Natural killer cell treated with Interleukin-12 subunit alpha and Interleukin-12 subunit beta and Interleukin-15 and Interleukin-18, amount 100 ng/mL, for 72 hours (primary cell): ENCODE measurements at places on chromosomes 12 and 14. TPM values are rescaled to one million over a fixed set of nuclear protein-coding genes. Genes with fewer than 3 reads are reported as not detected.
A peak's percentile ranks its signal among the peaks of the same experiment; 100 is the strongest.

Gene GPR68
- 30.2 TPM for total RNA-seq

Gene NGB
- not detected for total RNA-seq

DNA sequence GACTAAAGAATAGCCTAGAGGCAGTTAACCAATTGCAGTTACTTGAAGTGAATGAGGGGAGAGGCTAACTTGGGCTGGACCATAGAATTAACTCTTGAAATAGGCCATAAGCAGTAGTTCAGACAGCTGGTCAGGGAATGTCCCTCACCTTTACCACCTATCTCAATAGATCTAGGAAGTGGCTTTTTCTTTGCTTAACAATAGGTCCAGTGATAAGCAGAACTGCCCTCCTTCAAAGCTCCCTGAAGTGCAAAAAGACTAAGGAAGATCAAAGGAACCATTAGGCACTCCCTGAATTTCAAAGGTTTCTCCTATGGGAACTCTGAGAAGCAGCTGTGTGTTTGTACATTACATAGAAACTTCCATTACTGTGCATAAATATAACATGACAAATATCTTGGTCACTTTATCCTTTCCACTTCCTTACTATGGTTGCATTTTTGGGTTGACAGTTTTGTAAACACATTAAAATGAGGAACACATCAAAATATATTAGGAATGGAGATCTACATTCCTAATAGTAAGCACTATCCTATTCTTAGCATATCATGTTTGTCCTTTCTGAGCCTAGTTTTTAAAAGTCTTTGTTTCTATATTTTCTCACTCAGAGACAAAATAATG lies 7.2 kb upstream of the NAA30 start:
- no peak for DNase-seq

DNA sequence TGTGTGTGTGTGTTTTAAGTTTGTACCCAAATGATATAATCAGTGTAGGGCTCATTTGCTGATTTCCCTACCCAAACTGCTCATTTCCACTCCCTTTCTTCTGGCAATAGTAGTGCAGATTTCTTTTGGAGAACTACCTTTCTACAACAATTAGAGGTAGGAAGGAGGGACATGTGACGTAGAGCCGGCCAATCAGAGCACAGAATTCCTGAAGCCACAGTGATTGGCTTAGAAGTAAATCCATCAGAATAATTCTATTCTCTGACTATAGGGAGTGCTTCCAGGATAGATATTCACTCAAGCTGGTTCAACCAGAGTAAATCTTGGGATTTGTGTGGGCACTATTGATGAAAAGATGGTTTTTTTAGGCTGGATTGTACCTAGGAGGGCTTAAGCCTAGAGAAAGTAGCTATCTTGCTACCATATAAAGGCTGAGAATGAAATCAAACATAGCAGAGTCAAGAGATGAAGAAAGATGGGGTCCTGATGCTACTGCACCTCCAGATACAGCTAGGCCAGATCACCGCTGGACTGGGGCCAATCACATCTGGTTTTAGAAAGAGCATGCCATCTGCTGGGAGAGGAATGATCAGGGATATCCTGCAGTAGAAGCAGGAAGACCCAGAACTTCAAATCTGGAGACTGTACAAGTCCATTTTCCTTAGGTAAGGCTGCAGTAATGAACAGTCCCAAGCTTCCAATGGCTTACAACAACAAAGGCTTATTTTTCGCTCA lies 54.1 kb upstream of the NUAK1 start:
- DNase-seq: no peak

Gene STRAP
- total RNA-seq: 101 TPM

- no peak for DNase-seq
These were observed 238.1 kb downstream of the APAF1 start for GRCh38 chr12:98883231-98883630.

GRCh38 chr14:69922198-69922597 lies 43.0 kb downstream of the SMOC1 start:
- no peak for DNase-seq

Gene ETFBKMT
- 0.89 TPM for total RNA-seq

- DNase-seq: no peak
These were observed 1358.8 kb upstream of the TMEM132C start for GRCh38 chr12:126907900-126908764.

GRCh38 chr12:106329231-106329982 lies 26.9 kb downstream of the TCP11L2 start:
- no peak for DNase-seq

DNA sequence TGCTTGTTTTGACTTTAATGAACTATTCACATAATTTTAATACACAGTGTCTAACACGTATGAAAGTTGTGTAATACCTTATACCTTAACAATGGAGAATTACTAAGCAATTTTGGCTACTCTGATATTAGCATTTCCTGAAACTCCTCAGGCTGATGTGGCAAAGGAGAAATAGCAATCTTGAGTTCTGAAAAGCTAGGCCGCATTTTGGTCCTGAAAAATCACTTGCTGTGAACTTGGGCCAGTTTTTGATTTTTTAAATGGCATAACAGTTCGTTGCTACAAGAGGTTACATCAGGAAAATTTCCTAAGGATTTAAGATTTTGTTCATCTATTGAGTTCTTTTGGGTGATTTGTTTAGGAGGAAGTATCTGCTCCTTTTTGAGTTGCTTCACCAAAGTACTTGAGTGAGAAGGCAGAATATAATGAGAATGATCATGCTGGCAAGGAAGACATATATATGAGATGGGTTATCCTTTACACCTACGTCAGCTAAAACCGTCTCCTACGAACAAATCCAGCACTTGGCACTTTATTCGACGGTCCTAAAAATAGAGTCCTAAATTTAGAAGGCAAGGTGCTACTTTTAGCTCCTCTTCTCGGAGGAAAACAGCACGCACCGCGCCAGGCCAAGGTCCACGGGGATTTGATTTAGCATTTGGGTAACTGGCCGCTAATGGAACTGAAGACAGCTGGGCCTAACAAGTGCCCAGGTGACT lies 32.2 kb downstream of the MIA2 start:
- no peak for DNase-seq

Gene POLE2
- 30.5 TPM for total RNA-seq

- DNase-seq: no peak
These were observed 584 bp downstream of the ACVR1B start for GRCh38 chr12:51951843-51952722.

DNA sequence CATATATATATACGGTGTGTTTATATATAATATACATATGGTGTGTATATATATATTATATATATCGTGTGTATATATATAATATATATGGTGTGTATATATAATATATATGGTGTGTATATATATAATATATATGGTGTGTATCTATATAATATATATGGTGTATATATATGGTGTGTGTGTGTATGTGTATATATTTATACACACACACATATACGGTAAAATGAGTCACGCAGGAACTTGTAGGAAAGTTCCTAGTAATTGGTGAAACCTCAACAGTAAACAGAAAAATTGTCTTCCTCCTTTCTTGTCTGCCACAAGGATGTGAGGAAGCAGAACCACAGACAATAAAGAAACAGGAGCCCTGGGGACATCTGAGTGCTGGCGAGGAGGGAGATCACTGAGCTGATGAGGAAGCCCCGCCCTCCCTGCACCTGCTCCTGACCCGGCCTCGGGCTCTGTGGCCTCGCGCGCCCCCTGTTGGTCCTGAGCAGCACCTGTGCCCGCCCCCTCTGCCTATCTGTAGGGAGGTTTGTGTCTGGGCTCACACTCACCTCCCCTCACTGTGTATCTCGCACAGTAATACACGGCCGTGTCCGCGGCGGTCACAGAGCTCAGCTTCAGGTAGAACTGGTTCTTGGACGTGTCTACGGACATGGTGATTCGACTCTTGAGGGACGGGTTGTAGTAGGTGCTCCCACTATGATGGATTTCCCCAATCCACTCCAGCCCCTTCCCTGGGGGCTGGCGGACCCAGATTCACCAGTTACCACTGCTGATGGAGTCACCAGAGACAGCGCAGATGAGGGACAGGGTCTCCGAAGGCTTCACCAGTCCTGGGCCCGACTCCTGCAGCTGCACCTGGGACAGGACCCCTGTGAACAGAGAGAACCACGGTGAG lies 1079.4 kb downstream of the TMEM121 start:
- DNase-seq: peak; percentile 79

DNA sequence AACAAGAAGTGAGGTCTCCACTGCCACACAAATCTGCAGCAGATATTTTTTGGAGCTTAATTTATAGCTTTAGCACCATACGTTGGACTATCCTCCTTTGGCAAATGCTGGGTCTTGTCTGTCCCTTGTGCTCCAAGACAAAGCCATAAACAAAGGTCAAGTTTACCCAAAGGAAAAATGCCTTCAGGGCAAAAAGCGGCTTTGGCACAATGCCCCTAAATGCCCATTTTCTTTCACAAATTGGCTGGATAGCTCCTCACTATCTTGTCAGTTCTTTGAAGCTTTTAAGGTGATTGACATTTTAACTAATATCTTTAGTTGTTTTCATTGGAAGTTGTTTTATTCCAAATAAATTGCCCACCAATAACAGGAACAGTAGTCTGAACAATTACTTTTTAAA lies 59.6 kb downstream of the EML5 start:
- no peak for DNase-seq

GRCh38 chr12:5554711-5555110 lies 122.8 kb downstream of the NTF3 start:
- no peak for DNase-seq

DNA sequence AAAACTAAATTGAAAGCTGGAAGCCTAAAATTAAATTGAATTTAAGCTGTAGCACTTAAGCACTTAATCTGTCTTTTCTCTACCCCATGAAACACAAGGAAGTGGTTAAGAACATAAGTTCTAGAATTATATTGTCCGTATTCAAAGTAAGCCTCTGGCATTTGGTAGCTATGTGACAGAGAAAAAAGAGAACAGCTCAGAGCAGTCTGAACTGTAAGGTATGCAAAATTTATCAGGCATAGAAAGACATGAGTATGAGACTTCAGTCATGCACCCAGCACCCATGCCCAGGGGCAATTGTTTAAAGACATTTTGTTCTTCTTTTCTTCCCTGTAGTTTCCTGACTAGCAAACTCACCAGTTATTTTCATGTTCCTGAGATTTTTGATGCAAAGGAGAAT lies 116.7 kb downstream of the KCNMB4 start:
- no peak for DNase-seq

Gene HOXC13
- total RNA-seq: not detected

- DNase-seq: no peak
These were observed 221.5 kb upstream of the G2E3 start for GRCh38 chr14:30337456-30337855.

GRCh38 chr12:57135527-57136326 lies 7.4 kb downstream of the LRP1 start:
- DNase-seq: peak; percentile 54

- no peak for DNase-seq
These were observed 12.2 kb downstream of the ORAI1 start for GRCh38 chr12:121638298-121639202.

- DNase-seq: no peak
These were observed 230.5 kb downstream of the PCNX1 start for GRCh38 chr14:71137536-71138447.

- no peak for DNase-seq
These were observed 6.4 kb downstream of the TTC6 start for GRCh38 chr14:37601865-37602264.

Gene NXPH4
- total RNA-seq: not detected
